Fibroblast of villous mesenchyme (primary cell): ENCODE measurements at places on chromosomes 7 and 10. TPM values are rescaled to one million over a fixed set of nuclear protein-coding genes. Genes with fewer than 3 reads are reported as not detected.

DNA sequence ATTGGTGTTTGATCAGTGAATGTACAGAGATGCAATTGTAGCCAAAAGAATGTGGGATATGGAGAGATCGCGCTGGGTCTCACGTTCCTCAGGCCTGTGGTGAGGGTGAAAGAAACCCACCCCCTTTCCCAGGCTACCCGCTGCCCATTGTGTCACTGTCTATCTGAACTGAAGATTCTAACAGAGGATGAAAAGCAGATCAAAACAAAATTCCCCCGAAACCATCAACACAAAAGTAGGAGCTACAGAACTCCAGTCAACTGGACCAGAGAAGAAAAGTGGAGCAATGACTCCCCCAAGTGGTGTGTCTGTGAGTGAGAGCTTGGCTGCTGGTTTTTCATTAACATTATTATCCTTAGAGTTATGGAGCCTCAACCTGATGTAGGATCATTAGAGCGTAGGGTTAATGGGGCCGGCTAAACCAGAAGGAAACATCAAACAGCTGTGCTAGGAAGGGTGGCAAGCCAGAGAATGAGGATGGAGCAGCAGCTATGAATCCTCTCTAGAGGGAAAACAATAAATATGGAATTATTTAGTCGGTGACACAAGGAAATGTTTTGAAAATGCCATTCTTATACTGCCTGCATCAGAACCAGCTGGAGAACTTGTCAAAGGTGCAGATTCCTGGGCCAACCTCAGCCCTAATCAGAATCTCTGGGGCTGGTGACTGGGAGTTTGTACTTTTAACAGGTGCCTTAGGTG lies 38.3 kb downstream of the AKR1B1 start:
- DNase-seq, result peak; percentile 61

GRCh38 chr7:64602518-64602917 lies 39.6 kb upstream of the ZNF680 start:
- no peak for DNase-seq

HSPA12A gene
- total RNA-seq, result 22.9 and 35.4 TPM in 2 replicates

DNA sequence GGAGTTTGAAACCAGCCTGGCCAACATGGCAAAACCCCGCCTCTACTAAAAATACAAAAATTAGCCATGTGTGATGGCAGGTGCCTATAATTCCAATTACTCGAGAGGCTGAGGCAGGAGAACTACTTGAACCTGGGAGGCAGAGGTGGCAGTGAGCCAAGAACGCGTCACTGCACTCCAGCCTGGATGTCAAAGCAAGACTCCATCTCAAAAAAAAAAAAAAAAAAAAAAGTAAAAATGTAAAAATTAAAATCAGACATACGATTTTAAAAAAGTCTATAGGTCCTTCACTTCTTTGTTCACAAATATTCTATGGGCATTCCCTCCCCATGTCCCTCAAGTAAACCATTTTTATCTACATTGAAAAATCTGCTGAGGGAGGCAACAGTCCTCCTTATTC lies 34.9 kb upstream of the TLL2 start:
- no peak for DNase-seq

DNA sequence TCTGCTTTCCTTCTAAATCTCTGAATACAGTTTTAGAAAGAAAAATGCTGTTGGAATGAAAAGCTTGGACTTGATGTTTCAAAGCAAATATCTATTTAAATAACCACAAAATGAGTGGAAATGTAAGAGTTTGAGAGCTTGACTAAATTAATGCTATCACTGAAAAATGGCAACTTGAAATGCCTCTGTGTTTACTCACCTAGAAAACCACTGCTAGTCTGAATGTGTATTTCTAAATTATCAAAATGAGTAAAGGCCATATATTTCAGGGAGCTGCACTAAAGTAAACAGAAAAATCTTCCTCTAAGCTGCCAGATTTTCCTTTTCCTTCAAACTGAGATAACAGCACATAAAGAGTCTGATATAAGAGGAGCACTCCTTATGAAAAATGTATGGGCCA lies 87.9 kb downstream of the DPY19L1 start:
- peak; percentile 53 for DNase-seq

- no peak for DNase-seq
These were observed 110.9 kb downstream of the SGMS1 start for GRCh38 chr10:50512743-50513416.

HBP1 gene
- 53.1 and 66.9 TPM in 2 replicates for total RNA-seq

DNA sequence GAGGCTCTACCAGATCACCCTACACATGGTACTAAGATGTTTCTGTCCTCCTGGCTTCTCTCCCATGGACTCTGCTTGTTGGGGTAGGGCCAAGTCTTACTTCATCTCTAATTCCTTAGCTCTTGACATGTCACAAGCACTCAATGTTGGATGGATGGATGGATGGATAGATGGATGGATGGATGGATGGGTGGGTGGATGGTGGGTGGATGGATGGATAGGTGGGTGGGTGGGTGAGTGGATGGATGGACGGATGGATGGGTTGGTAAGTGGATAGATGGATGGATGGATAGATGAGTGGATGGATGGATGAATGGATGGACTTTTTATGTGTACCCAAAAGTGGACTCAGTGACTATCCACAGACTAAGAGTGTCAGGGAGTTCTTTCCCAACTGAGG lies 28.5 kb downstream of the HSPA12A start:
- DNase-seq, result no peak

SEMA4G gene
- 0.43 and 0.64 TPM in 2 replicates for total RNA-seq

SOSTDC1 gene
- total RNA-seq, result not detected in 2 replicates

- no peak for DNase-seq
These were observed 35.5 kb downstream of the ARL4A start for GRCh38 chr7:12722636-12723605.
